NCI-H2081 treated with DMSO at 0.1 percent for 48 hours (cell line): ENCODE measurements at places on chromosomes 11 and 22.

- DNase-seq = no peak
These were observed 48.0 kb upstream of the C11orf87 start for GRCh38 chr11:109374032-109374431.

DNA sequence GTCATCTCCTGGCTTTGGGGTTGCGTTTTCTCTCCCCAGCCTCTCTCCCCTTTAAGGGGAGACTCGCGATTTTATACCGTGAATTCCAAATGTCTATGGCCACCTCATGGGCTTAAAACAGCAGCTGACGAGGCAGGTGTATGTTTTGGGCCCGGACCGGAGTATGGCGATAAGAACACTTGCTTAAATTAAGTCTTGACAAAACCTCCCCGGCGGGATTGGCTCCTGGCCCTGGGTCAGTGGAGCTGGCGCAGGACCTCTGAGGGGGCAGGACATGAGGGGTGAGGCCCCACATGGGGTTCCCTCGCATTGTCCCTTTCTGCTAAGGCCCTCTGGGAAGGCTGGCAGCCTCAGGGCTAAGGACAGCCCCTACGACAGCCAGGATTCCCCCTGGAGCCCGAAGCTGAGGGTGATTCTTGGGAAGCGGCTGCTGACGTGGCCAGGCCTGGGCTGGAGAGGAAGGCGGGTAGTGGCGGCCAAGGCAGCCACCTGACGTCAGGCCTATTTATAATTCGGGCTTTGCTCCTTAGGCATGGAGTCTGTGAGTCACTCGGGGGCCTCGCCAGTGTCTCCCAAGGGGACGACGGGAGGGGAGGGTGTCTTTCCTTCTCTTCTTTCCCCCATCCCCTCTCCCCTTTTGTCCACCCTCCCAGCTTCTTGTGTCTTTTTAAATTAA lies 12.7 kb downstream of the MYO18B start:
- no peak for DNase-seq

GRCh38 chr11:87722756-87723565 lies 452.3 kb downstream of the RAB38 start:
- no peak for DNase-seq

- DNase-seq = no peak
These were observed 12.2 kb downstream of the ARVCF start for GRCh38 chr22:20004464-20004863.

DNA sequence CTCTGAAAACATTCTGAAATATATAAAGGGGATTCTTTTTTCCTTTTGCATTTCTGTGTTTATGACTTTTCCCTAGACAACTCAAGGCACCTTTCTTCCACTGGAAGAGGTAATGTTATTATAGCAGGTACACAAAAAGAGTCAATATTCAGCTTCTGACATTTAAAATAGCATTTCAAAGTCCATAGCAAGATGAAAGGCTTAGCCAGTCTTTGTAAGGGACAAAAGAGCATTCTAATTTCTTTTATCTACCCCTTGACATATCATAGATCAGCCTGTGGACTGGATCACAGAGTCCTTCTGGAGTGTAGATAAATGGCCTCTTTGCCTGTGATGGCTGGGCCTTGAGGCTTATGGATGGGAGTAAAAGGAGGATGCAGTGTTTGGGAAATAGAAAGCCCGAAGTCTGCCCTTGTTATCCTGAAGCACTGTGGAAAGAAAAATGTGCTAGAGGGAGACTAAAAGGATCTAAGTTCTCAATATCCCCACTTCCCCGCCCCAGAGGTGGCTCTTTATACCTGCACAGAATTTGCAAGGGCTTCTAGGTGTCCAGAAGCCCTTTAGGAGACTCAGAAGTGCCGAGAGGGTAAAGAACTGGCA lies 1.6 kb upstream of the HEPACAM start:
- no peak for DNase-seq

DNA sequence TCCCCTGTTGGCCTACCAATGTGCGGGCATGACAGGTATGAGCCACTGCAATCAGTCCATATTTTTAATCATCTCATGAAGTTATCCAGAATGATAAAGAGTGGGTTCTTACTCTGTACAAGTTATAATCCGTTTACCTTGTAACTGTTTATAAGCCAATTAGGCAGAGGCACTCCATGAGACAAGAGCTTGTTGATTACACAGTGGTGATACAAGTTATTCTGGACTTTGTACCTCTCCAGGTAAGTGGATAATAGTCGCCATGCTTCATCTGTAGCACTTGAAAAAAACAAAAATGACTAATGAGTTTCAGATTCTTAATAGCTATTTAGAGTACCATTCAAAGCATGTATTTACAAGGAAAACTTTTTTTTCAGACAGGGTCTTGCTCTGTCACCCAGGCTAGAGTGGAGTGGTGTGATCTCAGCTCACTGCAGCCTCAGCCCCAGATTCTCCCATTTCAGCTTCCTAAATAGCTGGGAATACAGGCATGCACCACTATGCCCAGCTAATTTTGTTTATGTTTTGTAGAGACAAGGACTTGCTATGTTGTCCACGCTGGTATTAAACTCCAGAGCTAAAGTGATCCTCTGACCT lies 17.7 kb upstream of the FNBP4 start:
- DNase-seq = no peak

DNA sequence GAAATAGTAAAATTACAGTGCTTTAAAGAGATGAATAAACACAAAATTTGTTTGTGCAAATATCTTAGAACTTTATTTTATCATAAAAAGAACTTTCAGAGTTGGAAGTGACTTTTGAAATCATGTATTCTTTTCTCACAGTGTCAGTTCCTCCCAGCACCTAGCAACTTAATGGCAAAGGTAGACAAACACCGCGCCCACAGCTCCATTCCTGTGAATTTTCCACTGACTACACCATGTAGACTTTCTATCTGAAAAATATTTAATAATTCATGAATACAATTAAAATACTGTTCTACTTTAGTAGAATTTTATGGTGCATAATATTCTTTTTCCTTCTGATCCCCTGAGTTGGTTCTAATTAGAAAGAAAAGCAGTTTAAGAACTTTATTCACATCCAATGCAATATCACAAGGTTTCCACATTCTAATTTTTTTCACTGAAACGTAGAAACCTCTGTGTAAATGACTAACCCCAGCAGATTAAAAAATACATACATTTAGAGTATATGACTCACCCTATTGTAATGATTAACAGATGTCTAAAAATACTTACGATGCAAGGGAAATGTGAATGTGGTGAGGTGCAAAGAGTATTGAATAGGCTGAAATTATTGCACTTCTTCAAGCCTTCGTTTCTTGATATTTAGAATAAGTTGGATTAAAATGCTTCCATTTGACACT lies 218.2 kb upstream of the CCDC179 start:
- no peak for DNase-seq

DNA sequence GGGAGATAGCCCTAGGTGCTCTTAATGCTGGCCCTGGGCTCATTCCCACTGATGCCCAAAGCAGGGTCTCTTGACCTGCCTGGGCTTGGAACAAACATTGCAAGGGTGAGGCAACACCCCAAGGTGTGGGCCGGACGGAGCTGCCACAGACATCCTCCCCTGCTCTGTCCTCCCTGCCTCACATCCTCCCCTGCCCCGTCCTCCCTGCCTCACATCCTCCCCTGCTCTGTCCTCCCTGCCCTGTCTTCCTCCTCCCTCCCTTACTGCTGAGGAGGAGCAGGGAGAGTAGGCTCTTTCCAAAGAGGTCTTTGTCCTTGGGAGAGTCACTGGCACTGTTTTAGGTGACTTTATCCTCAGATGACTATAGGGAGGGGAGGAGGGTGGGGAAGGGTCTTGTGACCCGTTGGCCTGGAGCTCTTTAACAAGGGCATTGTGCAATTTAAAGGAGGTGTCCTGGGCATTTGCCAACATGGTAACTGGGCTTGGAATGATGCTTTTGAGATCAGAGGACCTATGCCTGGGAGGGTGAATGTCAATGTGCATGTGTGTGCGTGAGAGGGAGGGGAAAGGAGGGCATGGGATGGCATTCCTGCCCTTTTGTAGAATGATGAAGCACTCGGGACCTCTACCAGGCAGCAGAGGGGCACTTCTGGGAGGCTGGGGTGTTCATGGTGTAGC lies 700 bp downstream of the FAM180B start:
- no peak for DNase-seq

- DNase-seq = no peak
These were observed 96.2 kb upstream of the TEAD1 start for GRCh38 chr11:12577725-12578644.

GRCh38 chr22:40281717-40282116 lies 64.6 kb upstream of the ADSL start:
- no peak for DNase-seq

DNA sequence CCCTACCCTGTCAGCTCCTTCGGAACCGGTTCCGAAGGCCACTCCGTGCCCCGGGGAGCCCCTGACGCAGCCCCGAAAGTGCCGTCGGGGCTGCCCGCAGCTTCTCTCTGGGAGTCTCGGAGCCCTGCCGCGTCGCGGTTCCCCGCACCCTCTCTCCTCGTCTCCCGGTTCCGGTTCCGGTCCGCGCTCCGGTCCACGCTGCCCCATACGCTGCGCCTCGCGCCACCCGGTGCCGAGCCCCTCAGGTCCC lies 618 bp downstream of the MTA2 start:
- no peak for DNase-seq

DNA sequence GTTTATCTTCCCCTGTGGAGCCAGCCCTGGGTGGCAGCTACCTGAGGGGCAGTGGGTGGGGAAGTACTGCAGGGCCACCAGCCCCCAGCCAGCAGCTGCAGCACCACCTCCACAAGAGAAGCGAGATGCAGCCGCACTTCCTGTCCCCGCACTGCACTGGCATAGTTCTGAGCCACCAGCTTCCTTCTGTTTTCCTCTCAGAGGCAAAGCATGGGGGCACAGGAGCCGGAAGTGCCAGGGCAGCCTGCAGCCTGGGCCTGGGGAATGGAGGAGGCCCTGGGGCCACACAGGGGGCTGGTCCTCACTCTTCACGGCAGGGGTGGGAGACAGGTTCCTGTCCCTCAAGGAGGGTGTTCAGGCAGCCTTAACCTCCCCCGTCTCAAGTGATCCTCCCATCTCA lies 11.9 kb upstream of the SH3BP1 start:
- no peak for DNase-seq

DNA sequence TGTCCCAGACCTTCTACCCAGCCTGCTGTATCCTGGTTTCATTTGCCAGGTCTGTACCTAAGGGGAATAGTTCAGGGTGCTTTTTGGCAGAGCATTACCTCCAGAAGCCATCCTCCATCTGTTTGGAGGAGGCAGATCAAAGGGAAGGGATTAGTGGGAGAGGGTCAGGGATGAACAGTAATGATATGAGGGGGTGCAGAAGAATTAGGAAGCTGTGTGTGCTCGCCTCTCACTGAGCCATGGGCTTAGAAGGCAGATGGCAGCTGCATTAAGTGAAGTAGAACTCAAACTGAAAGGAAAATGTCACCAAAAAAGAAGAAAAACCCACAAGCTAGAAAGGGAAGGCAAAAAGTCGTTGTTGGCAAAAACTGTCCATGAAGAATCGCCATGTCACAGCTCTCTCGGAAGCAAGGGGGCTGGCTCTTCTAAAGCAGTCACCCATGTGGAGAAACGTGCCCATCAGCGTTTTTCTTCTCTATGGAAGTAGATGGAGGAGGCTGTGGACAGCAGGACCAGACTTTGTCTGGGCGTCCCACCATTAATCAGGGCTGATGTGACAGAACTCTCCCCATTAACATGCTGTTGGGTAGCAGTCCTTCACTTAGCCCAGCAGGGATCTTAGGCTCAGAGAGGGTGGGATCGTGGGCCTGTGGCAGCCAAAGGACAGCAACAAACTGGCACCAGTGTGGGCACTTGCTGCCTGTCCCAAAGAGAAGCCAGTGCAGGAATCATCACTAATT lies 46.8 kb downstream of the CEP164 start:
- DNase-seq = no peak

DNA sequence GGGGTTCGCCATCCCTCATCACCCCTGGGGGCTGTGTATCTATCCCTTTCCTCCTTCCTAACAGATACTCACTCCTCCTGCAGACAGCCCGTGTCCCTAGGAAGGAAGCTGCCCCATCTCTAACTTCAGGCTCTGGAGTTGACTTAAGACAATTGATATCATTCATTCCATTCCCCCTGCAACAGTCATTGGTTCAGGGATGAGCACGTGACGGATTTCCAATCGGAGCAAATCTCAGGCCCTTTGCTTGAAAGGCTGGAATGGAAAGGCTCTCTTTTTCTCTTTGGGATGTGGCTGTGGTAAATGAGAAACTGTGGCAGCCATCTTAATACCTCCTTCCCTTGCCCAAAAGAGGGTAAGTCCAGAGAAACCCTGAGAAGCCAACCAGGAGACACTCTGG lies 5.0 kb upstream of the SCUBE2 start:
- DNase-seq = no peak

- DNase-seq = no peak
These were observed 611 bp upstream of the USP2 start for GRCh38 chr11:119382101-119382500.

DNA sequence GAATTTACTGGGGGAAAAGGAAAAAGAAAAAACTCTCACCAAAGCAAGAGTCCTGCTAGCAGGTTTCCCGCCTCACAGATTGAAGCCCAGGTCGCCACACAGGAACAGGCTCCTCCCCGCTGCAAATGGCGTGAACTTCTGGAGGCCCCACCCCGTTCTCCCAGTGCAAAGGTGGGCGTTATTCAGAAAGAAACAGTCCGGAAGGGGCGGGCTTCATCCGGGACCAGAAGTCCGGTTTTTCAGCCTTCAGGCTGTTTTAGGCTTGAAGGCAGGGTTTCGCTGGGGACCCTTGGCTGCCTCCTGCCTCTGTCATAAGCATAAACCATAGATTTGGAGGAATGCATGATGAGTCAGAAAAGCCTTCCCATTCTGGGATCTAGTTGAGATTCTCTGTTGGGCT lies 148.3 kb upstream of the POU2AF2 start:
- no peak for DNase-seq

DNA sequence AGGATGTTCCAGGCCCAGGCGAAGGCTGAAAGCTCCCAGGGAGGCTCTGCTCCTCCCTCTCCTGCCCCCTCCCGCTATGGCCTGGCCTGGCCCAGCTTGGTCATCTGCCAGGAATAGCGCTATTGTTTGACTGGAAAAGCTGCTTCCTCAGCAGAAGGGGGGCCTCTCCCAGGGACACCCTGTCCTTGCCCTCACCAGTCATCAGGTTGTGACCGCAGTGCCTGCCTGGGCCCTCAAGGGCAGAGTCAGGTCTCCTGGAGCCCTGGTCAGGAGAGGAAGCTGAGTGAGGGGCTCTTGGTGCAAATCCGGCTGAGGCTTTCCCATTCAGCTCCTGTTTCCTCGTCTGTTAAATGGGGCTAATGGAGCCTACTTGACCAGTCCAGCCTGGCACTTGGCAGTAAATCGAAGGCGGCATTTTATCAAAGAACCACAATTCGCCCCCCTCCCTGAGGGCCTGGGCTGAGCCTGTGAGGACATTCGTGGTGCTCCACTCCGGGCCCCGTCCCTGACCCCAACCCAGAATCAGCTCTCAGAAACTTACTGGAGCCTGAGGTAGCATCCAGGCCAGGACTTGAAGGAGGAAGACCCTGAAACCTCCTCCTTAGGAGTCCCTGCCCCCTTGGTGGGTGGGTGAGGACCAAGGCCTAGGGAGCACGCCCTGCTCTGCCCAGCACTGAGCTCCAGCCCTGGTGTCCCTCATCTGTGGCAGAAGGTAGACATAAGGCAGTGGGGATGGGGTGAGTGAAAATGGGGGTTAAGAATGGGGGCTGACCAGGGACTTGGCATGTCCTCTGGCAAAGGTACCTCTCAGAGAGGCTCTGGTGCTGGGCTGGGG lies 2.0 kb upstream of the CASTOR1 start:
- DNase-seq = no peak
